ENCODE measurements at places on chromosomes 3 and 15.
A peak's percentile ranks its signal among the peaks of the same experiment; 100 is the strongest.

DNA sequence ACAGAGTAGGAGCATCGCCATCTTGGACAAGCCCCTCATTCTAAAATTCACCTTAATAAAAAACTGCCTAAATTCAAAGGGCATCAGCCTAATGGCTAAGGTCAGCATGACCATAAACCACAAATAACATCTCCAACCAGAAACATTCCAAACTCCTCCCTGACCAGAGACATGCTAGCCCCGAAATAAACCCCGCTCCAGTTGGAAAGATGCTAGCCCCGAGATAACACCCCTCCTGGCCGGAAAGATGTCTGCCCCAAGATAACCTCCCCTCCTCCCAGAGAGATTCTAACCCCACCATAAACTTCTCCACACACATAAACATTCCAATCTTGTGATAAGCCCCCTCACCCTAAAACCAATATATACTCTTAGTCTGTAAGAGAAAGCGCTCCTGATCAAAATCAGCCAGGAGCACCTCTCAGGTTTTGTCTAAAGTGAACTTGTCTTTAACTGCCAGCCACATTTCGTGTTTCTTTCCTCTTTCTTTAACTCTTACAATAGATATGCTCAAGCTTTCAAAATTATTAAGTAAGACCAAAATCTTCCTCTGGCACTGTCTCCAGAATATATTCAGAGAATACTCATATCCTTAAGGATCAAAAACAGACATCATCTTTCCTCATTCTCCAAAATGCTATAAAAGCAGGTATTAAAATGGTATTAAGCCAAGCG, 104.1 kb downstream of the GSK3B start:
- DNase-seq: no peak

GRCh38 chr15:28962851-28963710, 77.3 kb downstream of the APBA2 start:
- no peak for DNase-seq

- no peak for DNase-seq
Measured at GRCh38 chr3:42301446-42302175, 35.6 kb upstream of the CCK start.

DNA sequence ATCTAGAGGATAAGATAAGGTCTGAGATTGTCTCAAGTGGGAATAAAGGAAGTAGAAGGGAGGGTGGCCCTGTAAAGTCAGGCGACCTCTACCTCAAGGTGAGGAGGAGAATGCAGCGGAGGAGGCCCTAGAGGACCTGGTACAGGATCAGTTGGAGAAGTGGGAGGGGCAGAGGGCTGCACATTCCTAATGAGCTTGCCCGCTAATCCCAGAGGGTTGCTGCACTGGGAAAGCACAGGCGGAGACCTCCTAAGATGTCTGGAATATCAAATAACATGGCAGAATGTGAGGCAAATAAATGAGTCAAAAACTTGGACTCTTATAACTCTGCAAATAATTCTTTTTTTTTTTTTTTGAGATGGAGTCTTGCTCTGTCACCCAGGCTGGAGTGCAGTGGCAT, 30.2 kb upstream of the VPS8 start:
- DNase-seq: no peak

DNA sequence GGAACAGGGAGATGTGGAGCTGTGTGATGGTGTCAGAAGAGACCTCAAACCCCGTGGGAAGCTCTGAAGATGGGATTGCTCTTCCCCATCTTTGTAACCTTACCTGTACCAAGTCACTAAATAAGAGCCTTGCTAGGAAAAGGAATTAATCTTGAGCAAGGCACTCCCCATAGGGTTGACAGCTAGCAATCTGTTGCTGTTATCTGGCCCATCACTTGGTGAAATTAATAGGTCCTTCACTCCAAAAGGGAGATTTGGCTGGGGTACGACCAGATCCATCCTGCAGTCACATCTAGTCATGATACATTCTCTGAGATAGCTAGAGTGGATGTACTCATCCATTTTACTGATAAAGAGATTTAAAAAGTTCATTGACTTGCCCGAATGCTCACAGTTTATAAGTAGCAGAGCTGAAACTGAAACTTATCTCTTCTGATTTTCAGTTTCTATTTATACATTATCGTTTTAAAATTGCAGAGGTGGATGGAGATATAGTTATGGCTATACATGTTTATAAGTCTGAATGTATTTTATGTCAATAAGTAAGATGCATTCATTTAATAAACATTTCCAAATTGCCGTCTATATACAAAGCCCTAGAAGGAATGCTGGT, 299.1 kb upstream of the MCTP2 start:
- DNase-seq: no peak

DNA sequence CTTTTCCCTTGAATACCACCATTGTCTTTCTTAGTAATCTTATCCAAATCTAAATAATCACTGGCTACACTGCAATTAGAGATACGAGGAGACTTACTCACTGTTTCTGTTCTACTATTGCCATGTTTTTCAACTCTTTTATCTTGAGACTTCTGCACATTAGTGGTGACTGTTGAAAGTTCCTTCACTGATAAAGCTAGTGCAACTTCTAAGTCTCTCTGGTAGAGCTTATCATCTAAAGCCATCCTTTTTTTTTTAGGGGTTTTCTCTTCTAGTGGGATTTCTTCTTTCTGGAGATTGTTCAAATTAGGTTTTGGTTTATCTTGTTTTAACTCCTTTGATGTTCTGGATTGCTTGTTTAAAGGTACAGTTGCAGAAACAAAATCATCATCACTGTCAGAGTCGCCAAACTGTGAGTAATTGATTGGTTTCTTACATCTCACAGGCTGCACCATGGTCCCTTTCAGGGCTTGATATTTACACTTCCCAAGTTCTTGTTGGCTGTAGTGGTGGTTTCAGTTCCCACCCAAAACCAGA, 37.7 kb downstream of the NCK1 start:
- no peak for DNase-seq

DNA sequence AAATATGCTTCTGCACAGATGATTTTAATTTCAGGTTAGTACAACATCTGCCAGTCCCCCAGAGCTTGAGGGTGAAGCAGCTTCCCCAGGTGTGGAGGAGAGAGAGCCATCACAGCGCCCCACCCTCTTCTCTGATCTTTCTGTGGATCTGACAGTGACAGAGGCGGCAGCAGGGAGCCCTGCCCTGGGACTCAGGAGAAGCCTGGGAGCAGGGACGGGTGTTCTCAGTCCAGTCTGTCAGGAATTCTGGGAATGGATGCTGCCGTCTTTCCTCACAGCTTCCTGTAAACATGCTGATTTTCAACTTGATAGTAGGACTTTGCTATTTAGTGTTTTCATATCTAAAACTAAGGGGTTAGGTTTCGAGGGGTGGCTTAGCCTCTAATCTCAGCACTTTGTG, 11.4 kb upstream of the RAB8B start:
- DNase-seq: no peak

- DNase-seq: no peak
Measured at GRCh38 chr3:117587416-117587815, 877.8 kb downstream of the TUSC7 start.

DNA sequence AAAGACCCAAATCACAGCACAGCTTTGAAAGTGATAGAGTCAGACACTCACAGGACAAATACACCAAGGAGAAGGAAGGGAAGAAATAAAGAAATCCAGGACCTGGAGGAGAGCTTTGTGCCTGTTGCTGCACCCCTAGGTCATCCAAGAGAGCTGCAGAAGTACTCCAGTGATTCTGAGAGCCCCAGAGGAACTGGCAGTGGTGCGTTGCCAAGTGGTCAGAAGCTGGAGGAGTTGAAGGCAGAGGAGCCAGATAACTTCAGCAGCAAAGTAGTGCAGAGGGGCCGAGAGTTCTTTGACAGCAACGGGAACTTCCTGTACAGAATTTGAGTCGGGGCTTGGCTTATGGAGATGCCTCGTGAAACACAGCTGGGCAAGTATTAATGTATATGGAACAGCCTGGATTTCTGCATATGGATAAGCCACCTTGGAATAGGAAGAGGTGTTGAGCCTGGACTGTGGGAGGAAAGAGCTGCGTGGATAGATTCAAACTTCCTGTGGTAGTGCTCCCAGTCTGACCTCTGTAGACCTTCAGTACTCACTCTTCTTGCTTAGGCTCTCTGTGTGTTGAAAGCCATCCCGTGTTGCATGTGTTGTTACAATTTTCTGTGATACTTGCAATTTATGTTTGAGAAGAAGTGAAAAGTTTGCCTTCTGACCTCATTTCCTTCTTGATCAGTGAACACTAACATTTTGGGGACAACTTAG, 6.1 kb downstream of the NGRN start:
- DNase-seq: no peak

DNA sequence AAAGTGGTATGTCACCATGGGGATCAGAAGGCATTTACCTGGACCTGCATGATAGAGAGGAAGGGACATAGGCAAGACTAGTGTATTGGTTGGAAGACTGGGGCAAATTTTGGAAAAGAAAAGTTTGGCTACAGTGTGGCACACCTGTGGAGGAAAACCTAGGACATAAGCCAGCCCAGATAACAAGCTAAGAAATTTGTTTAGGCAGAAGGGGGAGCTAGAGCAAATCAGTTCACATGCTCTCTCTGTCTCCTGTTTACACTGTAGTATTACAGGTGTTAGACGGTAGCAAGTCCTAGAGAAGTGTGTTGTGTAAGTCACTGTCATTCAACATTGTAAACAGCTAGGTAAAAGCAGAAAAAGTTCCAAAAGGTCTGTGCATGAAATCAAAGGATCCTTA, 11.9 kb upstream of the ALDH1A2 start:
- DNase-seq: peak; percentile 15

GRCh38 chr3:114671741-114672510, 378.1 kb downstream of the TIGIT start:
- no peak for DNase-seq

DNA sequence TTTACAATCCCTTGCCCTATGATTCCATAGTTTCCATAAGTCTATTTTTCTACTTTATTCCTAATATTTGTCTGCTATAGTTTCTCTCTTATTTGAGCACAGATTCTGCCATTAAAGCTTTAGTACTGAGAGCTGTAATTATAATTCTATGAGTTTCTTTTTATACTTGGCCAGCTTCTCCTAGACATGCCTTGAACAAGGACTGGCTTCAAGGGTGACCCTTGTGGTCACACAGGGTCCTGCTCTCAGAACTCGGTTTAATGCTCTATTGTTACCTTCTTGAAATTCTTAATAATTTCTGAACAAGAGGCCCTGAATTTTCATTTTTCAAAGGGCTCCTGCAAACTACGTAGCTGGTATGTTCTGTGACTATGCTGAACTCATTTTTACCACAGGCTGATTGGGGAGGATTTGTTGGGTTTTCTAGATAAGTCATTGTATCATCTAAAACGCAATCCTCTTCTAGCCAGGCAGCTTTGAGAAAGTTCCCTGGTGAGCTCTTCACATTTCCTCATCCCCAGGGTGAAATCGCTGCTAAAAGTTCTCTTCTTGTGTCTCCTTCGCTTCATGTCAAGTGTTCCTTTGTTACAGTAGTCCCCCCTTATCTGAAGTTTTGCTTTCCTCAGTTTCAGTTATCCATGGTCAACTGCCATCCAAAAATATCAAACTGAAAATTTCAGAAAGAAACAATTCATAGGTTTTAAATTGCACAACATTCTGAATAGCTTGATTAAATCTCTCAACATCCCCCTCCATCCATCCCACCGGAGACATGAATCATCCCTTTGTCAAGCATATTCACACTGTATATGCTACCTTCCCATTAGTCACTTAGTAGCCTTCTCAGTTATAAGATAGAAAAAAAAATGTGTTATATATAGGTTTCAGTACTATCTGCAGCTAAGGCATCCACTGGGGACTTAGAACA, 12.6 kb upstream of the PLCL2 start:
- DNase-seq: no peak

DNA sequence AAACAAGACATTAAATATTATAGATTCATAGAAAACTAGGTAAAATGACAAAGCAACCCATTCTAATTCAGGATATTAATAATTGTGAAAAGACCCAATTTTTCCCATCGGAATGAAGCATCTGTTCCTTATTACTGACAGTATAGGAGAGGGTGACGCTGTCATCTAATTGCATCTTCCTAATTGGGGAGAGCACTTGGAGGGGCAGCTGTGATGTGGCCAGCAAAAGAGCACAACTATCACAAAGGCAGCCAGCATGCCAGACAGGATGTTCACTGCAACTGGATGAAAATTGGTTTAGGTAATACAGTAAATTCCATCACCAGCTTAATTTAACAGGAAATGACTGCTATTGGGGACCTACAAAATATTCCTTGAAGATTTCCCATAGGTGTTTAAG, 21.9 kb upstream of the MINAR1 start:
- no peak for DNase-seq

DNA sequence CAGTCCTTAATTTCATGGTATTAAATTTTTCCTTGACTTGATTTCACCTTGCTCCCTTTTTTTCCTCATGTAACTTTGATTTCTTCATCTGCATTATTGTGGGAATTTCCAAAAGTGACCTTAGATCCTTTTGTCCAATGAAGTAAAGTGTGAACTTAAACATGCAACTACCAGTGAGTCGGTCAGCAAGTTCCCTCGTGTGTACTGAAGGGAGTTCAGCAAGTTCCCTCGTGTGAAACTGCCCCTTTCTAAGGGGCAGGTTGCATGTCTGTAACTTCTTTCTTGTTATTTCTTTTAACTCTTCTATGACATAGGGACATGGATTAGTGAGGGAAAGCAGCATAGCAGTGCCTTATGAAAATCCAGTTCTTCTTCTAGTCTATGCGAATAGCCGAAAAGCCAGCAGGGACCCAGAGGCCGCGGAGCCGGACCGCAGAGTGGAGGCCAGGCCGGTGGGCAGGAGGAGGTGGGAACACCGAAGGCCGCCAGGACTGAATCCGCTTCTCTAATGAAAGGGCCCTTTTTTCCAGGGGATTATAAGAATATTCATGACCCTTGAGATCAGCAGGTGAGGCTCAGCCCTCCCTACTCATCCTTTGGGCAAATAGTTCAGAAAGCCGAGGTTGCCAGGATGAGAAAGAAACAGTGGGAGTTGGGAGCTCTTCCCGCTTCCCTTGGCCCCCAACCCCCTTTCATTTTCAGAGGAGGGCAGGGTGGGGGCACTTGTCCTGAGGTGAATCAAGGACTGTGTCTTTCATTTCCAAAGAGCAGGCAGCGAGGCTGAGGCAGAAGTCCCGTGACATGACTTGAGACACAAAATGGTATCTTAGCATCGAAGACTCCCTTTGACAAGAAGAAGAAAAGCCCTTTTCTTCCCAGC, 117.5 kb downstream of the OPA1 start:
- DNase-seq: no peak

DNA sequence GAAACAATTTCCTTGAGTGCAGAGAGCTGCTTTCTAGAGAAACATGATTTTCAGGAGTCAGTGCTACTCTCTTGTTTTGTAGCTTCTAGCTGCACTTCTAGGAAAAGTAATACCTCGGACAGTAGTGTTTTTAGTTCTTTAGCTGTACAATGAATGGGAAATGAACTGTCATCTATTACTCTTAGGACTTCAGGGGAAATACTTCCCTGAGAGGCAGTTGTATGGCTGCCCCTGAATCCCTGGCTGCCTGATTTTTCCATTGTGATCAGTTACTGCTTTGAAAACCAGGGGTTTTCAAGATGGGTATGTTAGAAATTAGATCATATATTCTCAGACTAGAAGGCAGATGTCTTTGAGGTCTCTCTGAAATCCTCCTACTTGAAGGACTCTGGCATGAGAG, 200.3 kb upstream of the SEMA6D start:
- DNase-seq: no peak

GRCh38 chr15:101506491-101506890, 17.0 kb upstream of the PCSK6 start:
- no peak for DNase-seq

- DNase-seq: no peak
Measured at GRCh38 chr3:4547799-4548198, 54.7 kb downstream of the ITPR1 start.

- no peak for DNase-seq
Measured at GRCh38 chr3:13873818-13874217, 6.1 kb downstream of the WNT7A start.

Data from SW 1271 (cell line).